Suppressor macrophage (primary cell): ENCODE measurements at places on chromosomes 13 and 19.

- DNase-seq, result no peak
Observed at GRCh38 chr13:101931186-101931585, 470.7 kb downstream of the FGF14 start.

DNA sequence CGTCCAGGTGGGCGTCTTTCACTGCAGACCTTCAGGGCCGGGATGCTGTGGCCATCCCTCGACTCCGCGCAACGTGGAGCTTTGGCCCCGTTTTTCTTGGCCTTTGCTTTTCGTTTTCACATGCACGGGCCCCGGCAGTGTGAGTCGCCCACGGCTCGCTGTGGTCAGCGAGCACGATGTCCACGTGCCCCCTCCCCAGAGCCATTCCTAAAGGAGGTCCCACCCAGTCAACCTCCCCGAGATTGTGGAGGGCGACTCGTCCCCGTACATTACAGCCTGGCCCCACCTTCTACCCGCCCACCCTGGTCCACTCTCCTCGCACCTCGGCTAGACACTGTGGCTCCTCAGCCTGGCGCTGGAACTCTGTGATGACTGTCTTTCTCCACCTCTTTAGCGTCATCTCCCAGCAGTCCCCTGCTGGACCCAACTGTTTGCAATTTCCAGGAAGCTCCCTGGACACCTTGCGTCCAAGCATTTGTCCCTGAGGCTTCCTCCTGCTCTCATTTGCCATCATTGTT, 405 bp downstream of the ZNF446 start:
- DNase-seq, result no peak

DNA sequence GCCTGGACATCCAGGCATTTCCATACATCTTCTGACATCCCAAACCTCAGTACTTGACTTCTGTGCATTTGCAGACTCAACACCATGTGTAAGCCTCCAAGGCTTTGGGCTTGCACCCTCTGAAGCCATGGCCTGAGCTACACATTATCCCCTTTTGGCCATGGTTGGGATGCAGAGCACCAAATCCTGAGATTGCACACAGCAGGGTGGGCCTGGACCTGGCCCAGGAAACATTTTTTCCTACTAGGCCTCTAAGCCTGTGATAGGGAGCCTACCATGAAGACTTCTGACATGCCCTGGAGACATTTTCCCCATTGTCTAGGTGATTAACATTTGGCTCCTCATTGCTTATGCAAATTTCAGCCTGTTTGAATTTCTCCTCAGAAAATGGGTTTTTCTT, 853.4 kb upstream of the SPRY2 start:
- no peak for DNase-seq

- DNase-seq, result no peak
Observed at GRCh38 chr13:43107780-43108179, 84.4 kb downstream of the DNAJC15 start.

GRCh38 chr19:29397748-29398147, 128.0 kb upstream of the VSTM2B start:
- DNase-seq, result no peak

- peak; percentile 35 for DNase-seq
Observed at GRCh38 chr19:32407004-32407992, 1.7 kb downstream of the DPY19L3 start.

- peak; percentile 41 for DNase-seq
Observed at GRCh38 chr13:34156841-34157365, 339.0 kb downstream of the RFC3 start.
